ENCODE measurements at places on chromosomes 4 and X.

DNA sequence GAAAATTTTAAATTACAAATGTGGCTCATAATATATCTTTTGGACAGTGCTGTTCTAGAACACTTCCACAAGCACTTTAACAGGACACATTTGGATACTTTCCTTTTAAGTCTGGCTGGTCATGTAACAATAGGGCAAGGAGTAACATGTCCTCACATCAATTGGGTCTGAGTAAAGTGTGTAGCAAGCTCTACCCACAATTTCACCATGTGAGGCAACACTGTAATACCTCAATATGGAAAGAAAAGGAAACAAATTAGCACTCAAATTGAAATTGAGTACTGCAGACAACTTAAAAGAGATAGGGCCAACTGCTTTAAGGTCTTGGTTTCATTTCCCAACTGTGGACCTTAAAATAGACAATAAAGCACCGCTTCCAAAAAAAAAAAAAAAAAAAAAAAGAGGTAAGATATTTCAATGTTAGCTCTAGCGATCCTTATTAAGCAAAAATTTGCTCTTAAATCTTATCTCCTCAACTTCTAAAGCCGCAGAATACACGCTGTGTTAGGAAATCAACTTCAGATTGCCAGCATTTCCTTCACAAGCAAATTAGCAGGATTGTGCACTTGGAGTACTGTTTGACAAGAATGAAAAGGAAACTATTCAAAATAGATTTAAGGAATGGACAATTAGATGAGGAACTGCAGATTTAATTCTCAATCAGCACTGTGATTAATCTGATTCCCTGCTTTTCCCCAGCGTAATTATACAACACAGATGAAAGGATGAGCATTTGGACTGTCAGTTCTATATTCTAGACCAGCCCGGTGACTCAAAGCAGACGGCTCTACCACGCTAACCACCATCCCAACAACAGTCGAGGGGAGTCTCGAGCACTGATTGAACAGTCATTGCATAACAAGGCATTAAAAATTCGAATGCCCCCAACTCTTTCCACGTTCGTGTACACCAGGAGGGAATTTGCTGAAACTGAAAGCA lies 1.6 kb downstream of the CASK start:
- peak; percentile 0 for DNase-seq

GRCh38 chr4:120821977-120822376 lies 100.5 kb downstream of the PRDM5 start:
- no peak for DNase-seq

DNA sequence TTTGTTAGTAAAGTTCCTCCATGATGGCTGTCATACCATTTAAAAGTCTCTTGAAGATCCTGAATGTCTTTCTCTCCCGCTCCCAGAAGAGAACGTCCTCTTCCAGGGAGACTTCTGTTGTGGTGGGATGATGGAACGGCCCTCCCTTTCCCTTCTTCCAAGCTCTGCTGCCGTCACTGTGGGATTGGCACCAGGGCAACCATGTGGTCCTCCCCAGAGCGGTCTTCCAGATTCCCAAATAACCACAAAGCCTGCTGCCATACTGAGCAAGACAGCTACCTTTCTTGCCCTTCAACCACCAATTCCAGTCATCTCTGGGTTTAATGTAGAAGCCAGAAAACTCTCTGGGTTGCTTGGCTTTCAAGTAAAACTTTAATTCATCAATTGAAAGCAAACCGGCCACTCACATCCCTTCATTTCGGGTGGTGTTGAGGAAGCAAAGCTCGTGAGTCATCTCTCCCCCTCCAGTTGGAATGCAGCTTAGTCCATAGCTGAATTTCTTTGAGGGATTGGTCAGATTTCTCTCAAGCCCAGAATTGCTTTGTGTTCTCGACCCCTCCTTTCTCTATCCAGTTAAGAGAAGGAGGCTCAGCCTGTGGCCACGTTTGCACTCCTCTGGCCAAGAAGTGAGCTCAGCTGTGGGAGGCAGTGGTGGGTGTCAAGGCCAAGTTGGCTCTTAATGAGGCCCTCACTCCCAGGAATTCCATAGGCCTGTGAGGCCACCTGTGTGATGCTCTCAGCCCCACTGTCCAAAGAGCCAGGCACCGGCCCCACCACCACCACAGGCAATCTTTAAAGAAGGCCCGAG lies 36.9 kb downstream of the FHDC1 start:
- no peak for DNase-seq

DNA sequence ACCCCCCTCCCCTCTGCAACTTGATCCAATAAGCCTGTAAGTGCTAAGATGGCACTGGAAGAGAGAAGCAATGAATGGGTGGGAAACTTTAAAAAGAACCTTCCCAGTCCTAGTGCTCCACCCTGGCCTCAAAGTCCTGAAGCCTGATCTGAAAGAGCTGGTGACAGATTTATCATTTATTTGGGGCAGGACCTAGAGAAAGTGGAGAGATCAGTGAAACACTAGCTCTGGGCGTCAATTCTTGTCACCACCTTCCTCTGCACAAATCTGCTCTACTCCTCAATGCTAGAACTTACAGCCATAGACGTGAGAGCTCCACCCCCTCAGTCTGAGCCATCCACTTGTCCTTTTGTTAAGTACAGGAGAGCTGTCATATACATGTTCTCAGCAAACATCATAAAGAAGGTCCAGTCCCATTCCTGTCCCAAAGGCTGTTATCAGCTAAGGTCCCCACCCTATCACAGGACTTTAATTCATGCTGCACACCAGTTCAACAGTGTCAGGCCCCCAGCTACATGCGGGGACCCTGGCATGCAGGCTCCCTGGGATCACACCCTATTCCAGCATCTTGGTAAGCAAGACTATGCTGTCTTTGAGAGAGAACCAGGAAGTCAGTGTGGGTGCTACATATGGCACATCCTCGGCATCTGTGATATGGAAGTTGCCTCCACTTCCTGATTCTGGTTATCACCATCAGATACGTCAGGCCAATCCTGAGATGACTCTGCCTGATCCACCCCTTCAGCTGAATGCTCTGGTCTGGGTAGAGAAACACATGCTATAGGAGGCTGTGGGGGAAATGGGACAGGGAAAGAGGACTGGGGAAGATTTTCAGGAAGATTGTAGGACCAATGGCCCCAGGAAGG lies 2.3 kb downstream of the P2RY4 start:
- no peak for DNase-seq

- DNase-seq = no peak
Measured at GRCh38 chrX:74458736-74459135, 37.4 kb downstream of the SLC16A2 start.

GRCh38 chr4:136863756-136864155 lies 668.5 kb downstream of the PCDH18 start:
- peak; percentile 8 for DNase-seq

- no peak for DNase-seq
Measured at GRCh38 chr4:122764821-122765215, 32.3 kb downstream of the BBS12 start.

GRCh38 chr4:34723605-34724004 lies 1520.7 kb downstream of the ARAP2 start:
- DNase-seq = no peak

- DNase-seq = no peak
Measured at GRCh38 chrX:72165551-72165950, 16.0 kb upstream of the PIN4 start.

DNA sequence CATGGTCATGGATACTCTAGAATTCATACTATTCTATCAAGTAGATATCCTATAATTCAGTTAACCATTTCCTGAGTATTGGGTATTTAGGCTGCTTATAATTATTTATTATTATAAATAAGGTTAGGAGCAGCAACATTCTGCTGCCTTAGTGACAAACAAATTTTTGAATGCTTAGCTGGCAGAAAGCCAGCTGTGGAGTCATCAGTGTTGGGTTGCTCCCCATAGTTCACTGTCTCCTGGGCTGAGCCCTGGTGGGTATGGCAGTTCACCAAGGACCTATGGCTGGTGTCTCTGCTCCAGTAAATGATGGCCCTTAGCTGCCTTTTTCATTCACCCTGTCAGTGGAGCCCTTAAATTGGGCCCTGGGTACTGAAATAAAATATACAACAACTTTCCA lies 61.8 kb downstream of the SMARCA5 start:
- no peak for DNase-seq

DNA sequence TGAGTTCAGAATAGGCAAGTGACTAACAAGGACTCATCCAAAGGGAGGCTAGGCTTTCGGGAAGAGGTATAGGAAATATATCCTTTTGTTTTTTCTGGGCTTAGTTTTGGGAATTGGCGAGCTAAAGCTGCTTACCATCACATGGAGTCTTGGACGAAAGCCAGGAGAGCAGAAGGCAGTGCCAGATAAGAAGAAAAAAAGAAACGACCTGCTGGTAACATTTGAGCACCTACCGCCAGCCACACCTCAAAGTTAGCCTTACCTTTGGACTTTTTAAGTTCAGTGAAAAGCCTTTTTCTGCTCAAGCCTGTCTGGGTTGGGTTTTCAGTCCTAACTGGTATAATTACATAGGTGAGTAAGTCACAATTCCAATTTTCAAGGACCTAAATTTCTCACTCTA lies 85.1 kb upstream of the LCORL start:
- DNase-seq = peak; percentile 64

GRCh38 chr4:38909015-38909414 lies 41.4 kb downstream of the FAM114A1 start:
- DNase-seq = no peak

GRCh38 chr4:133943081-133943480 lies 258.5 kb downstream of the PABPC4L start:
- DNase-seq = no peak

- no peak for DNase-seq
Measured at GRCh38 chr4:155081222-155081621, 127.2 kb upstream of the NPY2R start.
